ENCODE measurements at places on chromosomes 4 and X. TPM values are rescaled to one million over a fixed set of nuclear protein-coding genes. Genes with fewer than 3 reads are reported as not detected.

- no peaks in the 10 kb centered on the region for H3K36me3 ChIP-seq
- no peak for DNase-seq
- H3K4me1 ChIP-seq = no peaks in the 10 kb centered on the region
- no peak overlapping the region for H3K4me3 ChIP-seq
- no peaks in the 10 kb centered on the region for H3K27me3 ChIP-seq
Observed at GRCh38 chr4:145635117-145635516, 15.9 kb downstream of the MMAA start.

DNA sequence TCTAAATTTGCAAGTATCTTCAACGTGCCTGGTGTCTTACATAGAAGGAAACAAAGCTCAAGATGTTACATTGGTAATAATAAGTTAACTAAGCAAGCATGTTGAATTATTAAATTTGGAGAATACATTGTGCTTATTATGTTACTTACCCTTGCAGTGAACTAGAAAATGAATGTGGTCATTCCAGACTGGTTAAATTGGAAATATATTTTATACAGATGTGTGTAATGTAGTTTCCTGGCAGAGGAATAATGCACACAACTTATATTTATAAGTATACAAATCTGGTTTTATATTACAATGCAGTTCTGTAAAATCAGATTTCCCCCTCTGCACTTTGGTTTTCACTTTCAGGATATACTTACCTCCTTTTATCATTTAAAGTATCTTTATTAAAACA, 159.9 kb upstream of the SLIT2 start:
- H3K4me3 ChIP-seq = no peak overlapping the region
- no peak for DNase-seq
- no peaks in the 10 kb centered on the region for H3K27me3 ChIP-seq
- H3K36me3 ChIP-seq = no peaks in the 10 kb centered on the region

DNA sequence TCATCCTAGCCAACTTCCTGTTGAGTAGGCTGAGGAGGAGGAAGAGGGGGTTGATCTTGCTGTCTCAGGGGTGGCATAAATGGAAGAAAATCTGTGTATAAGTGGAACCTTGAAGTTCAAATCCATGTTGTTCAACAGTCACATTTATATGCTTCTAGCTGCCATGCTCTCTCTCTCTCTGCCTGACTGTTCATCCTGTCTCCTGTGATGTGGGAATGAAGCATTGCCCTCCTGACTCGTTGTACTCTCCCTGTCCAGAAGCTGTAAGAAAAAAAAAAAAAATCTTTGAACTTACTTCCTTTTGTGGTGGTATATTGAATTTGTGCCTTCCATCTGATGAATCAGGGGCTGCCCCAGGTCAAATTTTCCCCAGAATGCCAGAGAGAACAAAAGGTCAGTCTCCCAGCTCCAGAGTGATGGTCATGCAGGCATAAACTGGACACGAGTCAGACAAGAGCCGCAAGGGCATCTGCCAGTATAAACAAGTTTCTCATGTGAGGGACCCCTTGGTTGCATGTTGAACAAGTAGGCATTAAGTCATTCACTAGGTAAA, 257.0 kb downstream of the IDS start:
- H3K4me1 ChIP-seq = no peaks in the 10 kb centered on the region
- no peak overlapping the region for H3K4me3 ChIP-seq
- H3K27me3 ChIP-seq = no peaks in the 10 kb centered on the region
- no peak for DNase-seq
- no peak overlapping the region for H3K27ac ChIP-seq
- no peaks in the 10 kb centered on the region for H3K36me3 ChIP-seq

- DNase-seq = no peak
- H3K36me3 ChIP-seq = no peaks in the 10 kb centered on the region
- no peak overlapping the region for H3K4me3 ChIP-seq
- no peaks in the 10 kb centered on the region for H3K4me1 ChIP-seq
Observed at GRCh38 chr4:41610474-41610873, 72.5 kb downstream of the LIMCH1 start.

DNA sequence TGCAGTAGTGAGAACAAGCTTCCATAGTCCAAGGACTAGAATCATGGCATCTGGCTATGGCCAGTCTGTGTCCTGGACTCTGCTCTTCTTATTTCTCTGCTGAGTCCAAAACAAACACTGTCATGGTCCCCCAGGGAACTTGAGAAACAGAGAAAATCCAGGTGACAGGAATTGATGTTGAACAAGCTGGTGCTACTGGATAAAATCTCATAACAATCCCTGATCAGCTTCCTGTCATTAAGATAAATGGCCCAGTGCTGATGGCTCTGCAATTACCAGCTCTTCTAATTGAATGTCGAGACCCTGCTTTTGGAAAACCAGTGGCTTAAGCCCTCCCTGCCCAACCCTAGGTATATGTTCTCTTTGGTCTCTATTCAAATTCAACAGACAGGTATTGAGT, 58.8 kb upstream of the ARHGAP36 start:
- no peak for DNase-seq
- no peaks in the 10 kb centered on the region for H3K36me3 ChIP-seq
- H3K4me3 ChIP-seq = no peak overlapping the region
- H3K27me3 ChIP-seq = peaks cover 63% of the 10 kb centered on the region
- no peaks in the 10 kb centered on the region for H3K4me1 ChIP-seq

- H3K4me1 ChIP-seq = no peaks in the 10 kb centered on the region
- H3K36me3 ChIP-seq = no peaks in the 10 kb centered on the region
- no peak overlapping the region for H3K27ac ChIP-seq
- H3K27me3 ChIP-seq = peaks cover 11% of the 10 kb centered on the region
- DNase-seq = no peak
- no peak overlapping the region for H3K4me3 ChIP-seq
Observed at GRCh38 chrX:96700625-96701024, 16.0 kb downstream of the DIAPH2 start.

GRCh38 chr4:1571165-1572009, 112.7 kb downstream of the FAM53A start:
- DNase-seq = no peak
- no peaks in the 10 kb centered on the region for H3K4me1 ChIP-seq
- H3K36me3 ChIP-seq = no peaks in the 10 kb centered on the region
- no peak overlapping the region for H3K4me3 ChIP-seq

- H3K36me3 ChIP-seq = no peaks in the 10 kb centered on the region
- H3K27ac ChIP-seq = no peak overlapping the region
Observed at GRCh38 chr4:36241771-36242170, 2.5 kb downstream of the ARAP2 start.

- no peaks in the 10 kb centered on the region for H3K36me3 ChIP-seq
- H3K27me3 ChIP-seq = no peaks in the 10 kb centered on the region
- H3K4me1 ChIP-seq = no peaks in the 10 kb centered on the region
- DNase-seq = no peak
- no peak overlapping the region for H3K27ac ChIP-seq
Observed at GRCh38 chr4:13032936-13033335, 451.2 kb downstream of the RAB28 start.

DNA sequence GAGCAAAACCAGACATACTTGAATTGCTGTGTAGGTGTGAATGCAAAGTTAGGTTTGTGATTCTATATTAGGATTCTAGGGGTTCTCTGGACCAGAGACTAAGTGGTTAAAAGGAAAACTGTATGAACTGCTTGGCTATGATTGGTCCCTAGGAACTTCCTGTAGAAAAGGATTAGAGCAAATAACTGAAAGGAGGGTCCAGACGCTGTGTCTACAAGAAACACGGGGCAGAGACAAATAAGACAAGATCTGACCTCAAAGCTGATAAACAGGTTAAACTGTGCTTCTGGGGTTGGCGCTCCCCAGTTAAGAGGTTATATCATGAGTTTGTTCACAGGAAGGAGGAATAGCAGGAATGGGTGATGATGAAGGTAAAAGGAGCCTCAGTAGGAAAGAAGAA, 183.6 kb downstream of the MGST2 start:
- H3K27me3 ChIP-seq = no peaks in the 10 kb centered on the region
- H3K4me3 ChIP-seq = no peak overlapping the region
- H3K36me3 ChIP-seq = no peaks in the 10 kb centered on the region
- H3K4me1 ChIP-seq = no peaks in the 10 kb centered on the region

DNA sequence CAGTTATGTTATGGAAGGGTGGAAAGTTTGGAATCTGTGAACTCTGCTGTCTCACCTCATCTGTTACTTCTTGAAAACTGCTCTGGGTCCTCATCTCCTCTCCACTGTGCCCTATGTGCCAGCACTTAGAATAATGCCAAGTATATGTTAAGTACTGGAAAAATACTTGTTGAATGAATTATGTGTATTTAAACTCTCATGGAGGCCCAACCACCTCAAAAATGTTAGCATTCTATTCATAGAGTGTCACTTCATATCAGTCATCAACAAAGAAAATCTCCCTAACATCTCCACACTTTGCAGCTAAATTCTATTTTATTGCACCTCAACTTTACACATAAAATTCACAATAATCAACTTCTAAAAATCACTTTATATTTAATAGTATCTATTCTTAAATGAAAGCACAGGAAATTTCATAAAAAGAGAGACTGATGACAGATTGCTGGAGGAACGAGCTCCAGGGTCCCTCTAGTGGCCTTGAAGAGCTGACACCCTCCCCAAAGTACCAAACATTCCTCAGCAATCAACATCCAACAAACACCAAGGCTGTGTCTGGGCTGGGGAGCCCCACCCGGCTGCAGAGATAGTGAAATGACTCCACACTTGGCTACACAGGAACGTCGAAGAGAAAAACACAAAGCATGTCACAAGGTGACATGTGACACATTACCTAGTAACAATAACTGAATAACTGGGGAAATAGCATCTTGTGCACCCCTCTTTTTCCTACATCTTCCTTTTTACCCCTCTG, 45.8 kb downstream of the SLC39A8 start:
- H3K27me3 ChIP-seq = no peaks in the 10 kb centered on the region
- no peak for DNase-seq
- H3K27ac ChIP-seq = no peak overlapping the region
- H3K4me3 ChIP-seq = no peak overlapping the region
- H3K4me1 ChIP-seq = no peaks in the 10 kb centered on the region
- H3K36me3 ChIP-seq = no peaks in the 10 kb centered on the region

DNA sequence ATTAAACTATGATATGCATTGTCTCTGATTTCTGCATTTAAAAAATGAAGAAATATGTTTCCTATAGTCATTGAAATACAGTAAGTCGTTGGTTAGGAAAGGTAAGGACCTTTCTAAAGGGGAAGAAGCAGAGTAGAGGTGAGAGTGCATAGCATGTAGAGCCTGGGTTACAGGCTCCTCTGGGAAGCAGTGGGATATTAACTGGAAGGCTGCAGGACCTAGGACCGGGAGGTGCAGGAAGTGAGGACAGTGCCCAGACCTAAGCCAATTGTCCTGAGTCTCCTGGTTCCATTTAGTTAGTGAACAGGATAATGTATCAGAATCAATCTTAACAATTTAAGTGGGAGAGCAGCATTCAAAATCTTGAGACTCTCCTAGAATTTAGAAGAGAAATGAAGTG, 237.1 kb upstream of the NUDT6 start:
- no peaks in the 10 kb centered on the region for H3K36me3 ChIP-seq
- no peak overlapping the region for H3K27ac ChIP-seq
- H3K4me1 ChIP-seq = no peaks in the 10 kb centered on the region
- no peak overlapping the region for H3K4me3 ChIP-seq

The TRMT2B gene
- 15.2 TPM for total RNA-seq

DNA sequence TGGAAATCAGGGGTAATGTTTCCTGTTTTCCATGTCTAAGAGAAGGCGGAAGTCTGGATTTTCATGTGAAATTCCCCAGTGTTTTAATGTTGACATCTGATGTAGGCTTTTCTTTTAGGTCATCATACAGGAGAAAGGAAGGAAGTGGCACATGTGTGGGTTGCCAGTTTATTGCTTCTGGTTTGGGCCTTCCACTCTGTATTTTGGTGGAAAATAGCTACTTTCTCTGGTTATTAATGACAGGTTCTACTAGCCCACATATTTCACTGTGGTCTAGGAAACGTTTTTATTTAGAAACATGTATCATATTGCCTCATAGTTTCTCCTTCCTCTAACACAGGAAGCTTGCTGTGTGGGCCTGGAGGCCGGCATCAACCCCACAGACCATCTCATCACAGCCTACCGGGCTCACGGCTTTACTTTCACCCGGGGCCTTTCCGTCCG, 7.2 kb downstream of the PDHA1 start:
- no peak overlapping the region for H3K27ac ChIP-seq
- H3K27me3 ChIP-seq = no peaks in the 10 kb centered on the region
- no peaks in the 10 kb centered on the region for H3K36me3 ChIP-seq
- H3K4me1 ChIP-seq = no peaks in the 10 kb centered on the region
- no peak for DNase-seq

- no peaks in the 10 kb centered on the region for H3K4me1 ChIP-seq
- DNase-seq = no peak
- no peaks in the 10 kb centered on the region for H3K36me3 ChIP-seq
- no peak overlapping the region for H3K4me3 ChIP-seq
- no peak overlapping the region for H3K27ac ChIP-seq
Observed at GRCh38 chr4:173243321-173243720, 74.7 kb downstream of the GALNT7 start.

The FGFR3 gene
- total RNA-seq = 2.0 TPM

GRCh38 chr4:142088906-142089305, 452.5 kb downstream of the IL15 start:
- DNase-seq = no peak
- no peaks in the 10 kb centered on the region for H3K4me1 ChIP-seq
- no peak overlapping the region for H3K4me3 ChIP-seq
- no peaks in the 10 kb centered on the region for H3K36me3 ChIP-seq
- H3K27ac ChIP-seq = no peak overlapping the region

DNA sequence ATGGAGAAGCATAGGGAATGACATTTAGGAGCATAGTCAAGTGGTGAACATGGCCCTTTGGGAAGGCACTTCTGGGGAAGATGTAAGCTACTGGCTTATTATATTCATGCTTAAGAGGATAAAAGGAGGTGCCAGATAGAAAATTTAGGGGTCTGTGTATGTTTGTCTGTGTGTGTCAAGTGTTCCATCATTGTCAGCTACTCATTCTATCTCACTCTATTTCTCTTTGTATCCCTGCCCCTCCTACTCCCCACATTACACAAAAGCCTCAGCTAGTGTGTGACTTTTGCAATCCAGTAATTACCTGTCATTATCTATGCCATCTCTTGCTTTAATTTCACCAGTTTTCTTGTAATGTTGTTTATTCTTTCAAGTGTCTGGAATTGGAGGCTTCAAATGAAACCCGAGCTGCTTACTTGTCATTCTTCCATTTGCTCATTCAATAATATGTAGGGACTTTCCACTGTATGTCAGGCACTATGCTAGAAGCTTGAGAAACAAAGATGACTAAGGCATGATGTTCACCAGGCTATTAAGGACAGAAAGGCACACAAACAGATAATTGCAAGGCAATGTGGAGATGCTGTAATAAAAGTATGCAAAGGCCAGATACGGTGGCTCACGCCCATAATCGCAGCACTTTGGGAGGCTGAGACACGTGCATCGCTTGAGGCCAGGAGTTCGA, 229.8 kb upstream of the TEX13C start:
- H3K27ac ChIP-seq = no peak overlapping the region
- no peak for DNase-seq
- no peak overlapping the region for H3K4me3 ChIP-seq
- no peaks in the 10 kb centered on the region for H3K27me3 ChIP-seq
- no peaks in the 10 kb centered on the region for H3K36me3 ChIP-seq
- no peaks in the 10 kb centered on the region for H3K4me1 ChIP-seq

- peak overlapping the region; percentile 76 for H3K4me3 ChIP-seq
- H3K36me3 ChIP-seq = no peaks in the 10 kb centered on the region
- H3K27me3 ChIP-seq = peaks cover 4% of the 10 kb centered on the region
- peak overlapping the region; percentile 88 for H3K27ac ChIP-seq
- no peaks in the 10 kb centered on the region for H3K4me1 ChIP-seq
- DNase-seq = no peak
Observed at GRCh38 chrX:119399772-119400101, 601 bp downstream of the SLC25A43 start.
